ENCODE measurements at places on chromosomes 5 and 9. TPM values are rescaled to one million over a fixed set of nuclear protein-coding genes. Genes with fewer than 3 reads are reported as not detected.

SLC38A9 gene
- 24.2 TPM for total RNA-seq

CATSPER3 gene
- not detected for total RNA-seq

SPATA31C1 gene
- not detected for total RNA-seq

CTNND2 gene
- total RNA-seq, result not detected

TMEM215 gene
- not detected for total RNA-seq

SLC6A19 gene
- not detected for total RNA-seq

GFI1B gene
- not detected for total RNA-seq

SPATA31D3 gene
- total RNA-seq, result not detected

PLPP6 gene
- 5.5 TPM for total RNA-seq

PDCD1LG2 gene
- total RNA-seq, result 10.7 TPM

FBP2 gene
- total RNA-seq, result not detected

CIZ1 gene
- total RNA-seq, result 28.3 TPM

SLC45A2 gene
- total RNA-seq, result 2.0 TPM

ITK gene
- total RNA-seq, result not detected

KCNN2 gene
- not detected for total RNA-seq

WDR70 gene
- 34.1 TPM for total RNA-seq

PITX1 gene
- total RNA-seq, result 0.49 TPM

ASPN gene
- total RNA-seq, result 0.10 TPM

SARDH gene
- total RNA-seq, result 1.9 TPM

KCNIP1 gene
- not detected for total RNA-seq

ORM2 gene
- total RNA-seq, result not detected
